ENCODE measurements at places on chromosomes 5 and 9.

GRCh38 chr9:104915753-104916152 lies 12.2 kb downstream of the ABCA1 start:
- no peak for DNase-seq

DNA sequence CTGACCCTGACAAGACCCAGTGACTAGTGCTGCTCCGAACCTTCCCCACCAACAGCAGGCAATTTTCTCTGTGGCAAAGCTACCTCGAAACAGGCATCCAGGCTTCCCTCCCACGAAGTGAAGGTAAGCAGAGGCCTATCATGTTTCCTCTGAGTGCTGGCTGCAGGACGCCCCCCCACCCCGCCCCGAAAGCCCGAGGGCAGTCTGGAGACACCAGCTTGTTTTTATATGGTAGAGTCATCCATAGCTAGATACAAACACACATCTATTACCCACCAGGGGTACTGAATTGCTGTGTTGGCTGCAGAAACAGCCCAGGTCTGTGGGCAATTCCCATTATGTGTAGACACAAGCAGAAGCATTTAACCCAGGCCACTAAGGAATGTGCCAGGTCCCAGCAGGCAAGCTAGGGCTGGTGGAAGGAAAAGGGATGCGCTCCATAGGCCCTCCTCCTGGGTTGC lies 40.4 kb downstream of the LIX1 start:
- DNase-seq, result no peak

DNA sequence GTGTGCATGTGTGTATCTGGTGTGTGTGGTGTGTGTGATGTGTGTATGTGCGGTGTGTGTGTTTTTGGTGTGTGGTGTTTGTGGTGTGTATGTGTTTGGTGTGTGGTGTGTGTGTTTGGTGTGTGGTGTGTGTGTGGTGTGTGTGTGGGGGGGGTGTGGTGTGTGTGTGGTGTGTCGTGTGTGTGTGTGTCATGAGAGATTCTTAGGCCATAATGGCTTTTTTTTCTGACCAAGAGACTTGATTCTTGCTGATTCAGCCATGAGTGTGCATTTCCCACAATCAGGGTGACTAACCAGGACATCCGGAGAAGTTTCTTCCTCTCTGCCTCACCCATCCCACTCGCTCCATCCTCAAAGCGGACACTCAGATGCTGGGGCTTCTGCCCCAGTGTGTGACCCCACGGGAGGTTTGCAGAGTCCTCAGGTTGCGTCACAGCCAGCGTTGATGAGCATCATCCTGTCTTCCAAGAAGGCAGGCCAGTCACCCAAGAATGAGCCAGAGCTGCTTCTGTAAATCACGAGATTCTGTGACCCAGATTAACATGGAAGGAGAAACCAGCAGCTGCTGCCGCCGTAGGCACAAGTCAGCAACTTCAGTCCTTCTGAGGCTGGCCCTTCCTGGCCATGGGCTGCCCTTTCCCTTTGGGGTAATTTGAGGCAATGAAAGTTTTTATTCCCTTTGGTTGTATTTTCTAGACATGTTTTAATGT lies 12.5 kb upstream of the CTSL start:
- peak; percentile 19 for DNase-seq

DNA sequence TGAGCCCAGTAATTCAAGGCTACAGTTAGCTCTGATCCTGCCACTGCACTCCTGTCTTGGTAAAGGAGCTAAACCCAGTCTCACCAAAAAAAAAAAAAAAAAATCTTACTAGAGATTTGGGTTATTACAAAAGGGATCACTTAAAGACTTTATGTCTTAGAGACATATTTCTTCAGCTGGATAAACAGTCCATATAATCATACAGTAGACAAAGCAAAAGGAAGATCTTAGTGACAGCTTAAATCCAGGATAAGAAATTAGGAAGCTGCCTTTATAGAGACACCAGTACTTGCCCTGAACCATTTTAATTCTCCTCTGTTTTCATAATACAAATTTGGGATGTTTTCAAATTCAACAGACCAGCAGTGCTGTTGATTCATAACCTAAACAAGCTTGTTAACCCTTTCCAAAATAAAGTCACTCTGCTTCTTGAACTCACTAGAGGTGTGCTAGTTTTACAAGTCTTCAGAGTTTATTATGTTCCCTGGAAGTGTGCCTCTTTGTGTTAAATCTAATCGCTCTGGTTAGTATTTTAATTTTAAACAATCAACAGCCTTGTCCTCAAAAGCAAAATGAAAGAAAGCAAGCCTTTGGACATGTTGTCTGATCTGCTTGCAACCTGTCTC lies 255.5 kb downstream of the ARRDC3 start:
- no peak for DNase-seq

GRCh38 chr5:9263656-9264055 lies 282.2 kb downstream of the SEMA5A start:
- DNase-seq, result no peak

DNA sequence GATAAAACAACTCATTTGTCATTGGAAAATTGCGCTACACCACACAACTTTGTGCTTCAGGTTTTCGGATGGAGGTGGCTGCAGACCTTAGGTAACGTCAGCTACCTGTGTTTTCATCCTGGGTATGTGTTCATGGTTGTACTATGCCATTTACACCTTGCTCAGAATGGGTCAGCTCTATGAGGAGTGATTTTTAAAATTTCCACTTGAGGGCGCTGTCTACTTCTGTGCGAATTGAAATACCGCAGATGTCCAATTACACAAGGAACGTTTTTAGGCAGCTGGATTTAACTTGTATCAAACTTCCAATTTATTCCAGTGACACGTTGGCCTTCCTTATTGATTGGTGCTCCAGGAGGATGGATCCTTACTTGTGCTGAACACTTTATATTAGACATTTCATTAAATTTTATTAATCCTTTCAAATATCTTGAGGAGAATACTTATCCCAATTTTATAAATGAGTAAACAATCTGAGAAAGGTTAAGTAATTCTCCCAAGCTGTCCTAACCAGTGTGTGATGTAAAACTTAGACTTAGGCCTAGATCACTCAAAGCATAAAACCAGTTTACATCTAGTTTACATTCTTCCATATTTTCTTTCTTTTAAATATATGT lies 23.4 kb downstream of the DMRTA1 start:
- DNase-seq, result no peak

DNA sequence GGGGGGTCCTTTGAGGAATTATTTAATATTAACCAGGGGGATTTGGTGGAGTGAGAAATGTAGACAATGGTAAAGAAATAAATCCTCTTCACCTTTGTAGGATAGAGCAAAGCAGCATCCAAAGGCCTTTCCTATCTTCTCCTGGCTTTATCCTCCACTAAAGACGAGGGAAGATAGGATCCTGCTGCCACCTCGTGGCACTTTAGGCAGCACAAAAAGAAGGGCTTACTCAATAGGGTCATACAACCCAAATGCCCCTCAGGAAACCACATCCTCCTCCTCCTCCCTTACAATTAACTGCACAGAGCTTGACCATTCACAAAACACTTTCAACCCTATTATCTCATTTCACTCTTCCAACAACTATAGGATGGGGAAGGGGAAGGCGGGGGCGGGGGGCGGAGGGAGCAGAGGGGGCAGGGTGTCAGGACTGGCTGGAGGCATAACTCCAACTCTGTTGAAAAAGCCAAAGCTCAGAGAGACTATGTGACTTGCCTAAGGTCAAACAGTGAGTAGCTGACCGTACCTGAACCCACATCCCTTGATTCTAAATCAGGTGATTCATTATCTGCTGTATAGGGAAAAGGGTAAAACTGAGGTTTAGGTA lies 45.4 kb upstream of the MYOT start:
- DNase-seq, result no peak

- DNase-seq, result no peak
These were observed 64.5 kb upstream of the UBTD2 start for GRCh38 chr5:172348084-172348483.

- no peak for DNase-seq
These were observed 859 bp downstream of the RETREG1 start for GRCh38 chr5:16615741-16616535.

DNA sequence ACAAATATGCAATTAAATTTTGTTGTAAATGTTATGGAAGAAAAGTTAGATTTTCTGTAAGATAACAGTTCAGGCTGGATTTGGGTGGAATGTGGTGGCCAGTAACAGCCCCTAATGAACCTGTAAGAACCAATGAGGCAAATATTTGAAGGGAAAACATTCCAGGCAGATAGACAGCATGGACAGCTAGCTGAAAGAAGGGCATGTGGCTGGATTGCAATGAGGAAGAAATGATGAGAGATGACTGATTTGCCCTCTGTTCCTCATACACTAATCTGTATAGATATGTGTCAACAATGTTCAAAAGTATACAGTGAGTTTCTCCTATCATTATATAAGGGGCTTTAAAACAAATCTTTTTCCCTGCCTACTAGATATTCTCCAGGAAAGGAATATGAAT lies 58.8 kb downstream of the MAN2A1 start:
- no peak for DNase-seq

- no peak for DNase-seq
These were observed 44.9 kb upstream of the MAST4 start for GRCh38 chr5:66551338-66551737.

- no peak for DNase-seq
These were observed 10.7 kb upstream of the PRXL2C start for GRCh38 chr9:96665789-96666188.

DNA sequence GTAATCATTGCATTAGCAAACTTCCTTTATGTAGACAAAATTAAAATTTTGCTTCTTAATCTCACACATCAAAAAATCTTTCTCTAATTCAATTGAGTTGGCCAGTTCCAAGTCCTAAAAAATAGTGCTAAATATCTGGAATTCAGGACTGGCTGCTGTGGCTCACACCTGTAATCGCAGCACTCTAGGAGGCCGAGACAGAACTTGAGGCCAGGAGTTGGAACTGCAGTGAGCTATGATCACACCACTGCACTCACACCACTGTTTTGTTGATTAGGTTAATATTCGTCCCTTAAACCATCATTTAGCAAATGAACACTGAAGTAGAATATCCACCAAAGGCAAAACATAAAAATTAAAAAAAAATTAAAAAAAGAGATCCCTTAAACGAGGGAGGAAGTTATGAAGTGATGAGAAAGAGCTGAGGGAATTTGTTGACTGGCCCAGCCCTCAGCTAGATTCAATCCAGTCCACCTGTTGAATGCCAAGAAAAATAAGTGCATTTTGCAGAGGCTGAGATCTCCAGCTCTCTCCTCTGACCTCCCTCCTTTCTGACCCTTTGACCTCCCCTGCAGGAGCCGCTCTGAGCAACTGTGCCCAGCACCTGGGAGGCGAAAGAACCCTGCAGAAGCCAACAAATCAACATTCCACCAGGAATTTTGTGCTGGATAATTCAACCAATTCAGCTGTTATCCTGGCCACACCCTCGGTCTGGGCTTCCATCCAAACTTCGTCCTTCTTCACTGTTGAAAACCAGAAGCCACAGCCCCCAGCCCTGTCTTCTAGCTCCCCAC lies 96.8 kb downstream of the OR2K2 start:
- no peak for DNase-seq

GRCh38 chr9:89803403-89803802 lies 198.6 kb downstream of the GADD45G start:
- DNase-seq, result no peak

- DNase-seq, result no peak
These were observed 5.8 kb upstream of the PSMB7 start for GRCh38 chr9:124420991-124421543.

DNA sequence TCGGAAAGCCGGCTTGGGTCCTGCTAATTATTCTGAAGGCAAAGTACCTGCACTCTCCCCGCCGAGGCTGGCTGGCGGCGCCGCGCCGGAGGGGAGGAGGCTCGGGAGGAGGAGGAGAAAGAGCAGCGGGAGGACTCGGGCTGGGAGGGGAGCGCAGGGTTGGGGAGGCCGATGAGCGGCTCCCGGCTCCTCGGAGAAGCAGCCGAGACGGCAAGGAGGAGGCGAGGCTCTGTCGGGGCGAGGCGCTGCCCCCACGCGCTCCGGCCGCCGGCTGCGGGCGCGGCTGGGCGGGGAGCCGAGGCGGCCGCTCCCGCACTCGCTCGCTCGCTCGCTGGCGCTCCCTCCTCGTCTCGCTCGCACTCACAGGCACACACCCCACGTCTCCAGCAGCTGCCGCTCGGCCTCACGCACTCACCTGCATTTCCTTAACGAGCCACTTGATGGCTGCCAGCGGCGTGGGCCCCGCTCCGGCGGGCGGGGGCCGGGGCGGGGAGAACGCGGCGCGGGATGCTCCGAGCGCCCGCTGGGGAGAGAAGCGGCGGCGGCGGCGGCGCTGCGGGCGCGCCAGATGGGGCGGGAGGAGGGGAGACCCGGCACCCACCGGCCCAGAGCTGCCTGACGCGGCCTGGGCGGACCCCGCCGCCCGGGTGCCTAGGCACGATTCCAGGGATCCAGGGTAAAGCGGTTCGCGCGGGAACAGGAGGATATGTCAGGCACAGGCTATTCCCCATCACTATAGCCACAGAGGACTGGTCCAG lies at the start of gene PTPRD:
PTPRD (minus strand) TSS at position 362 of the 758 bp plus-strand sequence.
- DNase-seq, result no peak

- no peak for DNase-seq
These were observed 8.4 kb downstream of the FNBP1 start for GRCh38 chr9:130034570-130034969.

Data from esophagus squamous epithelium (tissue), 5 donors.